SK-N-SH (cell line): ENCODE measurements at places on chromosomes 6 and 20. TPM values are rescaled to one million over a fixed set of nuclear protein-coding genes. Genes with fewer than 3 reads are reported as not detected.
A peak's percentile ranks its signal among the peaks of the same experiment; 100 is the strongest.

GRCh38 chr6:130020073-130020906 lies 1.9 kb downstream of the L3MBTL3 start:
- no peaks in the 10 kb centered on the region for H3K27me3 ChIP-seq
- peak overlapping the region; percentile 86 for H3K4me3 ChIP-seq
- peaks cover 10% of the 10 kb centered on the region for H3K4me1 ChIP-seq
- peak; percentile 26 for DNase-seq

Gene BPIFB2
- polyA plus RNA-seq: not detected in 2 replicates

DNA sequence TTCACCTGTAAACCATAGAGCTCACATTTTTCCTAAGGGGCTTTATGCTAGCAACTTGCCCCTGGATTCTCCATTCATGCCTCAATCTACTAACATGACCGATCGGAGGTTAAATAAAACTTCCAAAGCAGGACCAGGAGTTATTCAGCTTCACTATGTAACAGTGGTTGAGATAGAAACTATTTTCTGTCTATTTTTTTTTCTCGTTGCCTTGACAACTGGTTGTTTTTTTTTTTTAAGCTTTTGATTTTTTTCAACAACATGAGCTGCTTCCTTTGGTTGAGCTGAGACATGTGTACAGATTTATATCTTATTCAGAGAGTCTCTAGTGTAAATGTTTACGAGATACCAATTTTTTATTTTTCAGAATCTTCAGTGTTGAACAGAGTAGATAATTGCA lies 85.7 kb downstream of the SHLD1 start:
- H3K4me3 ChIP-seq: no peak overlapping the region
- H3K4me1 ChIP-seq: peaks cover 4% of the 10 kb centered on the region; the same call in 1 of the 2 replicates
- no peaks in the 10 kb centered on the region for H3K27me3 ChIP-seq

Gene MRPS18B
- 45.2 and 51.1 TPM in 2 replicates for polyA plus RNA-seq

- H3K27ac ChIP-seq: no peak overlapping the region
- no peak overlapping the region for H3K4me3 ChIP-seq
- no peaks in the 10 kb centered on the region for H3K36me3 ChIP-seq
- H3K4me1 ChIP-seq: peaks cover 23% of the 10 kb centered on the region
- no peak for DNase-seq
Measured at GRCh38 chr20:23161244-23161891, 75.2 kb upstream of the CD93 start.

DNA sequence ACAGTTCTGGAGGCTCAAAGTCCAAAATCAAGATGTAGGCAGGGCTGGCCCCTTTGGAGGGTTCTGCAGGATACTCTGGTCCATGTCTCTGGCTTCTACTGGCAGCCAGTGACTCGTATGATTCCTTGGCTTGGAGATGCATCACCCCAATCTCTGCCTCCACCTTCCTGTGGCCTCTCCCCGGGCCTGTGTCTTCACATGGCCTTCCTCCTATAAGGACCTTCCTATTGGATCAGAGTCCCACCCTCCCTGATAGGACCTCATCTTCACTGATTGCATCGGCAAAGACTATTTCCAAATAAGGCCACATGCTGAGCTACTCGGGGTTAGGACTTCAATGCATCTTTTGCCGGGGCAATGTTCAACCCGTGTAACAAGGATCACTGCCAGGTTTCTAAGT lies 509.0 kb downstream of the CD83 start:
- no peak overlapping the region for H3K27ac ChIP-seq
- H3K4me1 ChIP-seq: no peaks in the 10 kb centered on the region
- H3K4me3 ChIP-seq: no peak overlapping the region
- H3K36me3 ChIP-seq: no peaks in the 10 kb centered on the region

- peaks cover 31% of the 10 kb centered on the region for H3K36me3 ChIP-seq
- H3K4me3 ChIP-seq: no peak overlapping the region
- no peaks in the 10 kb centered on the region for H3K4me1 ChIP-seq
- no peak for DNase-seq
Measured at GRCh38 chr6:160106701-160107100, 14.9 kb upstream of the SLC22A1 start.

Gene LY6G6D
- polyA plus RNA-seq: not detected in 2 replicates
